GM18507 (cell line): ENCODE measurements at places on chromosomes 3 and 15.

GRCh38 chr3:187207624-187208023 is 10.3 kb downstream of the RTP1 start:
- DNase-seq, result no peak

DNA sequence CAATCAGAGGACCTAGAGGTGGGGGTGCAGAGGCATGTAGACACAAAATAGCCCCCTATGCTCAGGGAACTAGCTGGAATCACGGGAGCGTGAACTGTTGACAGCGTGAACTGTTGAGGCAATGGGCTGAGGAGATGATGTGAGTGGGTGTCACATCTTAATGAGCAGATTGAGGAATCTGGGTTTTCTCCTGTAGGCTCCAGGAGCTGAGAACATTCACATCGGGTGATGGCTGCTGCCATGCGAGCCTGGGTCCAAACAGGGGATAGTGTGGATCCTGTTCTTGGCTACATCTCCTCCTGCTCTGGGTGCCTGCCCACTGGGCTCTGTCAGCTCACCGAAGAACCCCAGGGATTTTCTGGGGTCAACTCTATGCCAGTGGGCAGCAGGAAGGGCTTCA is 2.1 kb downstream of the LARP6 start:
- DNase-seq, result no peak

GRCh38 chr3:144308396-144308795 is 336.8 kb downstream of the DIPK2A start:
- no peak for DNase-seq

DNA sequence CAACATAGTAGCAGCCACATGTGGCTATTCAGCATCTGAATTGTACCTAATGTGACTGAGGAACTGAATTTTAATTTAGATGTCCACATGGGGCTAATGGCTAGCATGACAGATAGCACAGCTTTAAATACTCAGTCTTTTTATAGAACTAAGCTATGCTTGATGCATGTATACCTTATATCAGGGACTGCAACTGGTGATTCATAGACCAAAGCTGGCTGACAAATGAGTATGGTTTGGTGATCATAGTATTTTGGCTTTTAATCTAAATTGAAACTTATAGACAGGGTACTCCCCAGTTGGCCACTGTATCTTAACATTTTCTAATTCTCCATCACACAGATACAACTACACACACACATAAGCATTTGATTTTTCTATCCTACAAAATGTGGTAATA is 83.6 kb downstream of the IGSF11 start:
- DNase-seq, result no peak

DNA sequence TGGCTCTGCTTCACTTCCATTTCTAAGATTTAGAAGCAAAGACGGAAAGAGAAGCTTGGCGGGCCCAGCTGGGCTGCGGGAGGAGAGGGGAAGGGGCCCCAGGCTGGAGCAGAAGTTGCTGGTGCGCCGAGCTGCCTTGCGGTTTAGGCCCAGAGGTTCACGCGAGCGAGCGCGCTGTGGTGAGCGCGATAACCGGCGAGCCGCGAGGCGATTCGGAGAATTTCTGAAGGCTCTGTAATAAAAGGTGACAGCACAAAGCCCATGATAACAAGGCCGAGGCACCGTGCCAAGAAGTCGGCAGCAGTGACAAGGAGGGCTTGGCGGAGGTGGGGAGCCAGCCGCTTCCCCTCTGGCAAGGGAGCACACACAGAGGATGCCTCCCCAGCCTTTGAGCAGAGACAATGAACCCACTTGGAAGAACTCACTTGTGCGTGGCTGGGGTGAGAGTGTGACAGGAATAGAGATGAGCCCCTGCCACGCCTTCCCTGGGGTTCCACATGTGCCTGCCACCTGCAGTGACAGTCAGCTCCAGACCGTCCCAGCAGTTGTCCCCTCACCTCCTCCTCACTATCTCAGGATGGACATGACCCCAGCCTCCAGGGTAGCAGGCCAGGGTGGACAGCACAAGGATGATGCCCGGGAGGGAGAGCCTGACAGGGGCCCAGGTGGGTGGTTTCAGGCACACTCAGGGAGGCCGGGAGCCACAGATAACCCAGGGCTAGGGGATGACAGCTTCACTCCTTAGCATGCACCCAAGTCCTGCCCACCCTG is 315.2 kb downstream of the UACA start:
- DNase-seq, result no peak

- DNase-seq, result no peak
These were observed 417 bp downstream of the HACD2 start for GRCh38 chr3:123584284-123584987.

DNA sequence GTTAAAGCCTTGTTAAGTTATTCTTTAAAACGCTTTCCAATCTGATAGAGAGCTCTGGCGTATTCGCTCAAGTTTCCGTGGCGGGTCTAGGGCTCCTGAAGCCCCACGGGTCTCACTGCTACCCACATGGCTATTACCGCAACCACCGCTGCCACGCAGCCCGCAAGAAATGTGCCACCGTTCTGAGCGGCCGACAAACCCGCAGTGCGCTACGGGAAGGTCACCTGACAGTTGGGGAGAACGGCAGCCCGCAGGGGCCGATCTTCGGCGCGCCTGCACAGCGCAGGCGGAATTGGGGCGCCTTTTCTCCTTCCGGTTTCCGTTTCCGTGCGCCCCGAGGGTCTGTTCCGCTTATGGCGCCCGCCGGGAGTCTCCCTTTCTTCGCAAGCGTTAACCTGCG is 76.6 kb upstream of the SNRPN start:
- DNase-seq, result no peak

DNA sequence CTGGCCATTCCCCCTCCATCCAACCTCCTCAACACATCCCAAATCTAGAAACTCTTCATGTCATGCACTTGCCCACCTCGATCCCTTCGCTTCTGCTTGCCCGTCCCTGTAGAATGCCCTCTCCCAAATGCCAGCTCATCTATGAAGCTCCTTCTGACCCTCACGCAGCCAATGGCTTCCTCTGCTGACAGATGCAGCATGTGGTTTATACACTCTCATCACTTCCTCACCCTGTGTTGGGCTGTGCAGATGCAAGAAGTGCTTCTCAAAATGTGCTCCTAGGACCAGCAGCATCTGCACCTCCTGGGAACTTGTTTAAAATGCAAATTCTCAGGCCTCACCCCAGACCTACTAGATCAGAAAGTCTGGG is 51.7 kb downstream of the SEMA5B start:
- no peak for DNase-seq

- no peak for DNase-seq
These were observed 10.8 kb upstream of the SKIL start for GRCh38 chr3:170346481-170347392.

- no peak for DNase-seq
These were observed 739 bp downstream of the SNRPN start for GRCh38 chr15:24955531-24955921.

- no peak for DNase-seq
These were observed 84.6 kb upstream of the KLF13 start for GRCh38 chr15:31241888-31242522.

GRCh38 chr15:38208206-38208605 is 44.4 kb upstream of the SPRED1 start:
- DNase-seq, result no peak

DNA sequence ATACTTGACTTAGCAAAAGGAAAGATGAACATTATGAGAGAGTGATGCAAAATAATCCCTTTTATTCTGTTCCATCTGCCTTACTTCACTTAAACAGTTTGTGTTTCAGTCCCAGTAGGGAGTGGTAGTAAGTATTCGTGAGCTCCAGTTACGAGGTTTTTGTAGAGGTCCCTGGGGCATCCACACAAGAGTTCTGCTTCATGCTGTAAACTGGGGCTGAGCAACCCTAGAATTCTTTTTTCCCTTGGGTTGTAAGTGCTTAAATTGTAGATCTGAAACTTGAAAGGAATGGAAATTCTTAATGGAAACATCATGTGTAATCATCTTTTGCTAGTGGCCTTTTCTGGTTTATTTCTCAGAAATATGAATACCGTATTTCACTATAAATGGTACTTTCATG is 79.5 kb downstream of the SEMA6D start:
- DNase-seq, result no peak

DNA sequence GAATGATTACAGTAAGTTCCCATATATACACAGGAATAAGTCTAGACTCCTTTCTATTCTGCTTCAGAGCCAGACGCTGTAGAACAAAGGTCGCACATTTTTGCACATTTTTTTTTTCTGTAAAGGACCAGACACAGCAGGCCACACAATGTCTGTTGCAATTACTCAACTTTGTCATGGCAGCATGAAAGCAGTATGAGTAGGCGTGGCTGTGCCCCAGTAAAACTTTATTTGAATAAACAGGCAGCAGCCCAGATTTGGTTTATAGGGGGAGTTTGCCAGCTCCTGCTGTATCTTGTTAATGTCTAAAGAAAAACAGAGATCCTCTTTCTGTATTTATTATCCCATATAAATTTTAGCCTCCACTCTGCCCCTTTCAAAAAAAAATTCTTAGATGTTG is 708.3 kb downstream of the FHIT start:
- DNase-seq, result no peak

DNA sequence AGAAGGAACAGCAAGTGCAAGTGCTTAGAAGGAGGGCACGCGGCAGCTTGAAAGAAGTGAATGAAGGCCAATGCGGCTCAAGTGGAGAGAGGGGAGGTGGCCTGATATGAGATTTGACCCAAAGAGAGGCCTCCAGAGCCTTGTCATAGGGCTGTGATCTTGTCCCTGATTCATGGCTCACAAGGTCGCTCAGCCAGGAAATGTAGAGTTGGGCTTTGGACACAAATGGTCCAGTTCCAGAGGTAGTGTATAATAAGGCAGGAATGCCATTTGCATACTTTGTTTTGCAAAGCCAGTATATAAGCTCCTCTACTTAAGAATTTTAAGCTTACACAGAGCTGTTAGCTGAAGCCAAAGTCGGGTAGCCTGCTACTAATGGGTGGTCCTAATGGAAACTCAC is 33.7 kb downstream of the HGD start:
- no peak for DNase-seq

GRCh38 chr3:31450345-31450744 is 82.4 kb upstream of the STT3B start:
- DNase-seq, result no peak

- no peak for DNase-seq
These were observed 184.3 kb downstream of the CDIN1 start for GRCh38 chr15:36763685-36764084.

GRCh38 chr3:65793495-65794200 is 245.1 kb downstream of the MAGI1 start:
- DNase-seq, result no peak

GRCh38 chr15:60414016-60414682 is 16.4 kb upstream of the ANXA2 start:
- DNase-seq, result no peak

DNA sequence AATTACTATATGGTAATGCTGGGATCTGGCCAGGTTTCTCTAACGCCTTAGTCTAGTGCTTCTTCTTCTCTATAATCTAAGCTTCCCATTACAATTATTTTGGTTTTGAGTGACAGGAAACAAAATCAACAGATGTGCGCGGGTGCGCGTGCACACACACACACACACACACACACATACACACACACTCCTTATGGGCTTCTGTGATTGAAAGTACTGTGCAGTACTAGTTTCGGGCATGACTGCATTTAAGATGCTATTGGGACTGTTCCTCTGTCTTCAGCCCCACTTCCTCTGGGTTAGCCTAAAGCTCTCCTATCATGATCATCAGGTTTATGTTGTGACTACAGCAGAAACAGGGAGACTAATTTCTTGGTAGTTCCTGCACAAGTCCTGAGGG is 32.2 kb downstream of the EPHB1 start:
- DNase-seq, result no peak

- DNase-seq, result no peak
These were observed 54.7 kb downstream of the CLEC3B start for GRCh38 chr3:45080824-45081223.

DNA sequence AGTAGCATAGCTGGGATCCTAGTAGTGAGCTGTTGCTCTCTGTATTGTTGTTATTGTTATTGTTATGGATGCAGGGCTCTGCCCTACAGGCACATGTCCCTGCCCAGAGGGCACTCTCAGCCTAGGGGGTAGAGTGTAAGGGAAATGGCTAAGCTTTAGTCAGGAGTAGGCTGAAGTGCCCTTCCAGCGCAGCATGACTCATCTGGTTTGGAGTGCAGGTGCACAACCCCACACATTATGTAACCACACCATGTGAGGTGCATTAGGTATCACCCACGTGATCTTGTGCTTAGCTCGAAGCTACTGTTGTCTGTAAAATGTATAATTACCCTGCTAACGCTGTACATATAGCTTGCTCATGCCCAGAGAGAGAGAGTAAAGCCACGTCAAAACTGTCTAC is 48.3 kb upstream of the TIPARP start:
- DNase-seq, result no peak

DNA sequence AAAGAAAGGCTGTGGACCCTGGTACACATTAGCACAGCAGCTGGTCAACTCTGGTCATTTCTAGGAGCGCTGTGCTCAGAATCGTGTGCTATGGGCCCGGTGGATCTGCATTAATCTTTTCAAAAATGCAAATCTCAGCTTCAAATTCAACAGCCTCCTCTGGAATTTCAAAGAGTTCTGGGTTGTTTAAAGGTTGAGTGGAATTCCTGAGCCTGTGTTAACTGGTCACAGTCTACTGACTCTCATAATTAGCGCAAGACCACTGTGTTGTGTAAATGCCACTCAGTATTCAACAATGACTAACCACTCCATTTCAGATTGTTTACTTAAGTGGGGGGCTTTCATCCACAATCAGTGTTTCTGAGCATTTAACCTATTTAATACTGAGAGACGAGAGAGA is 2.7 kb upstream of the ARNT2 start:
- no peak for DNase-seq

DNA sequence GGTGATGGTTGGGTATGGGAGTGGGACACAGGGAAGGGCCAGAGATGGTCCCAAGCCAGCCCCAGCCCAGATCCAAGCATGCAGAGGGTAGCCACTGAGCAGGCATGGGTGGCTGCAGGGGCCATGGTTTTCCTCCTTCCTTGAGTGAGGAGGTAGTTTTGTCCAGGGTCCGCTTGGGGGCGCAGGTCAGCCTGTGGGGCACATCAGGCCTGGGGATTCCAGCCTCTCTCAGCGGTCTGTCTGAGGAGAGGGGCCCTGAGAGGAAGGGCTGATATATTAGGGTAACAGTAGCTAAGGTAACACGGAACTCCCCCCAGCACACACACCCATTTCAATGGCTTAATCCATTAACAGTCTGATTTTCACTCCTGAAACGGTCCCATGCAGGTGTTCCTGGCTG is 22.7 kb upstream of the LCTL start:
- DNase-seq, result no peak
